Right ventricle myocardium inferior (tissue), 1 donor: ENCODE measurements at places on chromosomes 2 and 18. TPM values are rescaled to one million over a fixed set of nuclear protein-coding genes. Genes with fewer than 3 reads are reported as not detected.

DNA sequence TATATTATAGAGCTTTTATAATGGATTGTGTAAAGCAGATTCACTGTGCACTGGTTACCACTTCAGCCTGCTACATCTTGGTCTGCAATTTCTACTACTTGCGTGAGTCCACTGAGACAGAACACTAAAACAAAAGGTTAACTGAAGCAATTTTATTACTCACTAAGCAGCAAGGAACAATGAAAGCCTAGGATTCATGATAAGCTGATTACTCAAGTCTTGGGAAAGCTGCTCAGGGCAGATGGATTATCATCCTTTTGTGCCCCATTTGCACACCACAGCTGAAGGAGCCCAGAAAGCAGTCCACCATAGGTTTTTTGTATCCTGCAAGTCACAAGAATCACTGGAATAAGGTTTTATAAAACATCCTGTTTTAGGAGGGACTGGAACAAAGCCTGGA lies 1215.2 kb upstream of the TMEFF2 start:
- no peak for DNase-seq

DNA sequence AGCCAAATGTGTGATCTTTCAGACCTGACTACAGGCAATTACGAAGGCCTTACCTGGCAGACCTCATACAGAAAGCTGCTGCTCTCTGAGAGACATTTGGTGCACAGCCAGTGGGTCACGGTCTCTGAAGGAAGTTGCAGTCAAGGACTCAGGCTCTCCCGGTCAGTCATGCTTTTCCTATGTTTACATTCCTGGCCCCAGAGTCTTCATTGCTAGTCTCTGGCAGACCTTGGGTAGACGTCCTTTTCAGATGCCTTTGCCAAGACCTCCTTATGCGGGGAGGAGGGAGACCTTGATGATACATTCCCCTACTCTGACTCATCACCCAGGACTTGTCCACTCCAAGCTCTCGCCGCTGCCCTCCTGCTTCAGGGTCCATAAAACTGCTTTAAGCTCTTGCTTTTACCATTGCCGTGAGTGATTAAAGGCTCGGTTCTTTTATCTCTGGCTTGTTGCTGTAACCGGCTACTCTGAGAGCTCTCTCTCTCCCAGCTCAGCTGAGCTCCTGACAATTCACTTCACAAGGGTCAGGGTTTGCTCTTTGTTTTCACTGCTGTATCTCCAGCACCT lies 62.0 kb upstream of the SLC35F5 start:
- no peak for DNase-seq

DNA sequence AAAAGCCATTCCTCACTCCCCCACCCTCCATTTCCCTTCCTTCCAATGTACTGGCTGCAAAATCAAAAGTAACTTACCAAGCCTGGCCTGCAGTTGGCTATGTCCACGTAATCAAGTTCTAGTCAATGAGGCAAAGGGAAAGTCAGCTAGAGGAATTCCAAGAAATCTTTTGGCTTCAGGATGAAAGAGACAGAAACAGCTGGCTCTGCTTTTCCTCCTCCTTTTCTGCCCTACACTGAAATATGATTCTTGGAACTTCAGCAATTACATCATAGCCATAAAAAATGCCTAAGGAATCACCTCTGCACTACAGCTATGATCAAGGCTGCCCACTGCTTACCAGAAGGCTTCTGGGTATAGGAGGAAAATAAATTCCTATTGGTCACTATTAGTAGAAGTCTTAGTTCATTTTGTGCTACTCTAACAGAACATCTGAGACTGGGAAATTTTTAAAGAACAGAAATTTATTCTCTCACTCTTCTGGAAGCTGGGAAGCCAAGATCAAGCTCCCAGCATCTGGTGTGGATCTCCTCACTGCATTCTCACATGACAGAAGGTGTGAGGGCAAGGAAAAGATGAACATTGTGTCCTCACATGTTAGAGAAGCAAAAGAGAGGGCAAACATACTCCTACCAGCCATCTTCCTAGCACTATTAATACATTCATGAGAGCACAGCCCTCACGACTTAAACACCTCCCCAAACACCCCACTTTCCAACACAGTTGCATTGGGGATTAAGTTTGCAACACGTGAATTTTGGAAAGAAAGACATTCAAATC lies 219.9 kb downstream of the TMX3 start:
- no peak for DNase-seq

- no peak for DNase-seq
Measured at GRCh38 chr2:201858281-201859184, 52.2 kb downstream of the CDK15 start.

Gene HOXD8
- total RNA-seq, result 0.16 TPM

DNA sequence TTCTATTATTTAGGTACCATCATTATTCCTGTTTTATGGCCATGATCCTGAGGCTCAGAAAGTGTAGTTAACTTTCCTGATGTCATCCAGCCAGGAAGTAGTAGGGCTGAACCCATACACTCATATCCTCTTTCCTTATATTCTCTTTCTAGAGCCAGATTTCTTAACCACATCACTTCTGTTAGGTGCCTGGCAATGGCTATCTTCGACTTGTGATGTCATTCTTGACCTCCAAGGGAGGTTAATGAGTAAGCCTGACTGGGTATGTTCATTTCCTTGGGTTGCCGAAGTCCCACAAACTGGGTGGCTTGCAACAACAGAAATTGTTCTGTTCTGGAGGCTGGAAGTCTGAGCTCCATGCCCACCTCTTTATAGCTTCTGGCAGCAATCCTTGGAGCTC lies 43.4 kb downstream of the ITGB6 start:
- DNase-seq, result no peak

DNA sequence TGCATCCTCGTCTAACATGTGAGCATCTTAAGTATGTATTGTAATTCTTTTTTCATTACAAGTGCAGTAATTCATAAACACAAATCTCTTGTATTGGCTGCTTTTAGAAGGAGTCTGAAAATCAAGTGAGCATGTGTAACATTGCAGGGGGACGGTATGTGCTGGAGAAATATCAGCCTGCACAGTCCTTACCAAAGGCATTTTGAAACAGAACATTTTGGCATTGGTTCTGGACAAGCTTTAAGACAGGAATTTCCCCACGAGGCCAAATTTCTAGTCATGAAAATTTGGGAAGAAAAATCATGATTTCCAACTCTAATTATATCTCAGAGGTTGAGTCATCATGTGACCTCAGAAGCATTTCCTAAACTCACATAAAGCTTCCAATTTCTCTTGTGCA lies 24.7 kb upstream of the NRP2 start:
- no peak for DNase-seq

Gene FMNL2
- total RNA-seq, result 7.2 TPM

- no peak for DNase-seq
Measured at GRCh38 chr2:85905187-85905666, 16.4 kb upstream of the ST3GAL5 start.

GRCh38 chr2:104431701-104432121 lies 422.2 kb upstream of the POU3F3 start:
- DNase-seq, result no peak
